Smooth muscle cell of the umbilical artery (primary cell): ENCODE measurements at places on chromosomes 16 and 17. TPM values are rescaled to one million over a fixed set of nuclear protein-coding genes. Genes with fewer than 3 reads are reported as not detected.

KRTAP1-5 gene
- 0.23 and 0.30 TPM in 2 replicates for total RNA-seq

NPIPA7 gene
- 0.89 and 1.2 TPM in 2 replicates for total RNA-seq

CSH2 gene
- not detected in 2 replicates for total RNA-seq

TOX3 gene
- not detected in 2 replicates for total RNA-seq

OR1D2 gene
- not detected in 2 replicates for total RNA-seq

SCGB1C2 gene
- not detected in 2 replicates for total RNA-seq

TNFRSF12A gene
- 267 and 333 TPM in 2 replicates for total RNA-seq

UBALD1 gene
- total RNA-seq = 8.3 and 8.6 TPM in 2 replicates

HEXD gene
- total RNA-seq = 7.8 and 8.9 TPM in 2 replicates
